ENCODE measurements at places on chromosomes 2 and 18.

- peak; percentile 64 for DNase-seq
These were observed 636 bp downstream of the ARL4C start for GRCh38 chr2:234496055-234496834.

DNA sequence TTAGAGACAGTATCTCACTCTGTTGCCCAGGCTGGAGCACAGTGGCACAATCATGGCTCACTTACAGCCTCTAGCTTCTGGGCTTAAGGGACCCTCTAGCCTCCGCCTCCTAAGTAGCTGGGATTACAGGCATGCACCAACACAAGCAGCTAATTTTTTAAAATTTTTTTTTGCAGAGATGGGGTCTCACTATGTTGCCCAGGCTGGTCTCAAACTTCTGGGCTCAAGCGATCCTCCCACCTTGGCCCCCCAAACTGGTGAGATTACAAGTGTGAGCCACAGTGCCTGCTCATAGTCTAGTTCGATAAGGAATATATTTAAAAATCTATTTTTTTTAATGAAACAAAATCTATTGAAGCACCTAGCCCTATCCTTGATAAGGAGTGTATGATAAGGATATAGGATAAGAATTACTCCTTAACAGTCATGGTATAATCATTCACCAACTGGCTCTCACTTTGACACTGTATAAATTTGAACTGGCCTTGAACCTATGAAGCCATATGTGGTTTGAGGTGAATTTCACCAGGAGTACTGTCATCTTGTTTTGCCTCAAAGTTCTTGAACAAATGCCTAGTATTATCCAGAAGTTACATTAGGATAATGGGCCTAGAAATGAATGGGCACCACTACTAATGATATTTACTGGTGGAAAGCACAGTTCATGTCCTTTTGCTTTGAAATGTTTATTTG, 71.1 kb downstream of the EXOC6B start:
- DNase-seq: no peak

- DNase-seq: no peak
These were observed 320.0 kb downstream of the FSIP2 start for GRCh38 chr2:186058614-186059013.

DNA sequence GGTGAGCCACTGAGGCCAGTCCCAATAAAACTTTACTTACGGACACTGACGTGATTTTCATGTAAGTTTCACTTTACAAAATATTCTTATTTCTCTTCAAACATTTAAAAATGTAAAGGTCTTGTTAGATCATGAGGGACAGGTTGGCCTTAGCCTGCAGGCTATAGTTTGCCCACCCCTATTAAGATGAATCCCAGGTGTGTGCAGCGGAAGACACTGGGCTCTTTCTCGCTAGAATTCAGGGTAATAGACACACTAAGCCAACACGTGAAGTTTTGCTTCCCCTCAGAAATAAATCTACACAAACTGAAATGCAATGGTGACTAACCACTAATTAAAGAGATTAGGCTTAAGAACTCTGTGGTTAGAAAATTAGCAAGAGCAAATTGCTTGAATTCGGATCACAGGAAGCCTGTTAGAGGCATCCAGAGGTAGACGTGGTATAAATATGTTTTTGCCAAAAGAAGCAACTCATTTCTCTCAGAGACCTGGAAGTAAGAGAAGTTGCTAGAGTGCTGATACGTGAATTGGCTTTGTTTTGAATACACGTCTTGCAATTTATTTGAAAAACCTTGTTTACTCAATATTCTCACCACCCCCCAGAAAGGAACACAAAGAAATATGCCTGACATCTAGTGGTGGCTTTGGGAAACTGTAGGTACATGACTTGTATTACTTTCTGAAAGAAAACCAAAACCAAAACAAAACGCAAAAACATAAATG, 151.6 kb downstream of the DTNB start:
- peak; percentile 26 for DNase-seq

DNA sequence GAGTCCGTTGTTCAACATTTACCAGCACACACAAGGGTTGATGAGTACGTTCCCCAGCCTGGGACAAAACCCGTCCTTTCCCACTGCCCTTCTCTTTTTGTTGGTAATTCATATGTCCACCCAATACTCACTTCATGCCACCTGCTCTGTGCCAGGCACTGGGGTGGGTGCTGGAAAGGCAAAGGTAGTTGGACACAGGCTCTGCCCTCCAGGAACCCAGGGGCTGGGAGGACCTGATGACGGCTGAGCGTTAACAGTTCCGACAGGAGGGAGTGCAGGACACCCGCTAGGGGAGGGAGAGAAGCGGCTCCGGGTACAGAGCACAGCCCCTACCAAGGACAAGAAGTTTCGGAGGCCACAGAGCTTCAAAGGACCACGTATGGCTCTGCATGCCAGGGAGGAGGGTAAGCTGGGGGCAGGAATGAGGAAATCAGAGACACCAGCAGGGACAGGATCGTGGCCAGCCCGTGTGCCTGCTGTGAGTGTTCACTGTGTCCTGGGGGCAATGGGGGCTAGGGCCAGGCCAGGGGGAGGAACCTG, 134.1 kb upstream of the GPC1 start:
- DNase-seq: no peak

GRCh38 chr2:36441816-36442215, 86.2 kb downstream of the CRIM1 start:
- DNase-seq: no peak

GRCh38 chr2:25105336-25106085, 62.9 kb downstream of the POMC start:
- no peak for DNase-seq

- no peak for DNase-seq
These were observed 22.3 kb upstream of the ST3GAL5 start for GRCh38 chr2:85911097-85911496.

DNA sequence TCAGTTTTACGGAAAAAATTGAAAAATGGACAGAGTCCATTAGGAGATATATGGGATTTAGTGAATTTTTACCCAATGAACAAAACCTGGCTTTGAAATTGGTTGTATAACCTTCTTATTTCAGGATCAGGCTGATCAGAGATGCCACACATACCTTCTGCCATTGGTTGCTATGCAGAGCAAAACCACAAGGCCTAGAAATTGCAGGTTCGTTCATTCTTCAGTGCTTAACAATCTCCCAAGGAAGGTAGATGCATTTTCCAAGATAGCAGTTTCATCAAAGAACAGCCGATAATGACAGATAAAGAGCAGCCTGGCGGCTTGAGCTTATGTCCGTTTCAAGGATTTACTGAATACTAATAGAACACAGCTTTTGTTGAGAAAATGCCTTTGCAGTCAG, 868.8 kb downstream of the EPHA4 start:
- no peak for DNase-seq

DNA sequence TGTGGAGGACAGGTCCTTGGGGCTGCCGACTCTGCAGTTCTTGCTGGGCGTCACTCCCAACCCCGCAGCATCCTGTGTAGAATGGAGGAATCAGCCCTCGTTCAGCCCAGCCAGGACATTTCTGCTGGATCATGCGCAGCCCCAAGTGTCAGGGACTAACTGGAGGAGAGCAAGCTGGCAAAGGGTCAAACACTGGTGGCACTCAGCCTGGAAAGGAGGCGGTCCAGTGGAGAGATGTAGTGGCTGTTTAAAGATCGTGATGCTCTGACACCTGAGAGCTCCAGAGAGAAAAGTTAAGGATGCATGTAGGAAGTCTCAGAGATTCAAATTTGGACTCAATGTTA, 63.6 kb upstream of the SH3RF3 start:
- DNase-seq: no peak

DNA sequence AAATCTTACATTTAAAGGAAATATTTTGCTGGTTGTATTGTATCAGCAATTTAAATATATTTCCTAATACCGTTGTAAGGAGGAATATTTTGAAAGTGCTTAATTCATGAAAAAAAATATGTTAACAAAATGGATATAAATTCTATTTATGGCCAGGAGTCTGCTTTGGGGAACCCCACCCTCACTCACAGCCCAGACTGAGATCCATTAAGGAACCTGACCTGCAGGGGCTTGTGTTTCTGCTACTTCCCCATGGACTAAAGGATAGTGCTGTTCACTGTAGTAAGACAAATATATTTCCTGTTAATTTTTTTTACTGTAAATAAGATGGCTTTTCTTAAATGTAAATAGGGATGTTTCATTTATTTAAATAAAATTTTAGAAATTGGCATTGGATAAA, 221.9 kb upstream of the COL3A1 start:
- DNase-seq: no peak

- no peak for DNase-seq
These were observed 157.1 kb downstream of the ACTR3 start for GRCh38 chr2:114046866-114047435.

- DNase-seq: no peak
These were observed 1196.9 kb upstream of the CHAC2 start for GRCh38 chr2:52570716-52571115.

GRCh38 chr2:205937211-205937610, 148.8 kb downstream of the INO80D start:
- no peak for DNase-seq

DNA sequence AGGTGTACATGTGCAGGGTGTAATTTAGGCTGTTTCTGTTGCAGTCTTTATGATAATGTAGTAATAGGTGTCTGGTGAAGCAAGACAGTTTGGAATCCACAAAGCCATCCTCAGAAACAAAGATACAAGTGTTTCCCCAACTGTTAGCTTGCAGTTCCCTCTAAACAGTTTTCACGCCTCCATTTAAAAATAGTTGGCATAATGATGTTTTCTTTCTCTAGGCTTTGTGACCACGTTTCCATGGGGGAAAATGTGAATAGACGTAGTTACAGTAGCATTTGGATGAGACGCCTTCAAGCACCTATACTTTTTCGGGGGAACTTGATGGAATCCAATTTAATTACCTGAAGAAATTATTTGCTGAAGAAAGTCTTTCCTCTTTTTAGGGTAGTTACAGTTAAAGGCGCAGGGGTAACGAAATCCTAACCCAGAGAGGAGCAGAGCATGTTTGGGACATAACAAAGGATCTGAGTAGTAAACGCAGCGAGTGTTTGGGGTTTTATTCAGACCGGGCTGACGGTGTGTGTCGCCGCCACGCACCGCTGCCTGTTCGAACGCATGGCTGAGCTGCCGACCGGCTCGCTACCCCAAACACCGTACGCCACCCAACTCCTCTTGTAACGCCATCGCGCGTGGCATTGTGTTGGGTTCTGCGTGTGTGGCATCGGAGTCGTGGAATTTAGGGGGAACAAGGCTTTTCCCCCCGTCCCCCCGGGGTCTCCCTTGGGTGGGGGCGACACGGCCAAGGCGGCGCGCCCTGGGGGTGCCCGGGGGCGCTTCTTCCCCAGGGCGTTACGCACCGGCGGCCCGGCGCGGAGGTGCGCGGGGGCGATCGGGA, 681 bp upstream of the NRP2 start:
- no peak for DNase-seq

GRCh38 chr2:132665401-132666140, 4.4 kb downstream of the LYPD1 start:
- DNase-seq: no peak

- no peak for DNase-seq
These were observed 149.7 kb downstream of the GLI2 start for GRCh38 chr2:120885321-120885720.

- no peak for DNase-seq
These were observed 146.6 kb downstream of the ERBB4 start for GRCh38 chr2:212392043-212392442.

DNA sequence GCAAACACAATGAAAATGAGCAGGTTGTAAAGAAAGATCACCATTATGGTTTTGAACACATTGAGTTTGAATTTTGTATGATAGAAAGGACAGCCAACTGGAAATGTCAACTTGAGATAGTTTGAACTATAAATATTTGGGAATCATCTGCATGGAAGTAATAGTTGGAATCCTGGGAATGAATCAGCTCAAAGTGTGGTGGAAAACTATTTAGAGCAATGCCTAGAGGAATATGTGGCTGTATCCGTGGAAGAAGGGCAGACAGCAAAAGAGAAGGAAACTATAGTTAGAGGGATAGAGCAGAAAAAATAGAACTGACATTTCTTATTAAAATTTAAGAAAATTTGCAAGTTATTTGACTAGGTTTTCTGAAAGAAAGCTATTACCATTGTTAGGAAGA, 112.5 kb upstream of the OTX1 start:
- no peak for DNase-seq

DNA sequence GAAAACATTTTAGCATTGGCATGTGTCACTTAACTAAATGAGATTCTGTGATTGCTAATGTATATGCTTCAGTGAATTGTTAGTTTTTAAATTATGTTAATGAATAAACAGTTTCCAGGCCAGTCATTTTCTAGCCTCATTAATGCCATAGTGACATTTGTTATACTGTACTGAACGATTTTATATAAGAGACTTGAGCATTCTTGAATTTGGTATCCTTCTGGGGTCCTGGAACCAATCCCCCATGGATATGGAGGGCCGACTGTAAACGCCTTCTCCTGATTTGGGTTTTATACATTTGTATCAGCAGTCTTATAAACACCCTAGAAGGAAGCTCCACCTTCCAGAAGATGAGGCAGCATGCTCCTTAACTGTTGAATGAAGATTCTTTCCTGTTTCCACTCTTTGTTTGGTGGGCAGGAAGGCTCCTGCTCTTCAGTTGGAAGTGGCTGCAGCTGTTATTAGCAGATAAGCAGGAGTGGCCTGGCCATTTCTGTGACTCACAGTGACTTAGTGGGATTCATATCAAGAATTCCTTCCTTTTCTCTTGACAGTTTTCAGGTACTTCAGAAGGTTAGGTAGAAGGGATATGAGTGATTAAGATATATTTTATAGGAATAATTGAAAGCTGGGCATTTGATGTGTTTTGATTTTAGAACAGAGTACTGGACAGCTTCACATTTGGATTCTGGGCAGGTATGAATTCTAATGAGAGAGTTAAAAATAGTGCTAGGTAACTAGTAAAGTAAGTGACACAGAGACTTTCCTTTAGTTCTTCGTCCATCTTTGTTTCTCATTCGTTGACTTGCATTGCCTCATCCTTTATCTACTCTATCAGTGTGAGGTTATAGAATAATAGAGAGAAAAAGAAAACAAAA, 124.9 kb downstream of the PLCL1 start:
- no peak for DNase-seq

GRCh38 chr18:54263904-54264336, 5.4 kb upstream of the POLI start:
- DNase-seq: no peak

DNA sequence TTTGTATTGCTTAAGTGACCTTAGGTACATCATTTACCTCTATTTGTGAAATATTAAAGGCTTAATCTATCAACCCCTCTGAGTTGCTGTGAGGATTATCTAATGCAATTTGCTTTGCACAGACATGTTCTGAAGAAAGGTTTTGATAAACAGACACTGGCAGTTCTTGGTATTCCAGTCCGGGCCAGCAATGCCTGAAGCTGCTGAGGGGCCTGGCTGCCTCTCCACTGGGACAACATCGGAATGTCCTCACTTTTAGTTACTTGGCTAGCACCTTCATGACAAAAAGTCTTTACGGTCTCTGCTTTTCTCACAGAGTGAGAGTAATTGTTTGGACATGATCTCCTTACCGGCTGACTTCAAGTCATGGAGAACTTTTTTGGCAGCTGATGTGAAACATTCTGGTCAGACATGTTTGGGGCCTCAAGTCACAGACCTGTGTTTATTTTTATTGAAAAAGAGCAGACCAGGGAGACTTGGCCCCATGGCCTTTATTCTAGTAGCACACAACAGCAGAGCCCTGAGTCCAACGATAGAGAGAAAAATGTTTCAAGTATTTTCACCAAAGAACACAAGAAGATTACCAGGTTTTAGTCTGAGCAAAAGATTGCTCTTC, 1112.3 kb upstream of the FANCL start:
- no peak for DNase-seq

GRCh38 chr2:205646680-205647079, 35.6 kb upstream of the NRP2 start:
- DNase-seq: no peak

- DNase-seq: no peak
These were observed 8.2 kb upstream of the FAM98A start for GRCh38 chr2:33607251-33607721.
